DMS79 treated with DMSO at 0.1 percent for 48 hours (cell line): ENCODE measurements at places on chromosomes 6 and 20.

- no peak for DNase-seq
Measured at GRCh38 chr6:169720207-169720855, 4.0 kb downstream of the PHF10 start.

GRCh38 chr6:166104107-166104506, 63.5 kb downstream of the TBXT start:
- DNase-seq = no peak

DNA sequence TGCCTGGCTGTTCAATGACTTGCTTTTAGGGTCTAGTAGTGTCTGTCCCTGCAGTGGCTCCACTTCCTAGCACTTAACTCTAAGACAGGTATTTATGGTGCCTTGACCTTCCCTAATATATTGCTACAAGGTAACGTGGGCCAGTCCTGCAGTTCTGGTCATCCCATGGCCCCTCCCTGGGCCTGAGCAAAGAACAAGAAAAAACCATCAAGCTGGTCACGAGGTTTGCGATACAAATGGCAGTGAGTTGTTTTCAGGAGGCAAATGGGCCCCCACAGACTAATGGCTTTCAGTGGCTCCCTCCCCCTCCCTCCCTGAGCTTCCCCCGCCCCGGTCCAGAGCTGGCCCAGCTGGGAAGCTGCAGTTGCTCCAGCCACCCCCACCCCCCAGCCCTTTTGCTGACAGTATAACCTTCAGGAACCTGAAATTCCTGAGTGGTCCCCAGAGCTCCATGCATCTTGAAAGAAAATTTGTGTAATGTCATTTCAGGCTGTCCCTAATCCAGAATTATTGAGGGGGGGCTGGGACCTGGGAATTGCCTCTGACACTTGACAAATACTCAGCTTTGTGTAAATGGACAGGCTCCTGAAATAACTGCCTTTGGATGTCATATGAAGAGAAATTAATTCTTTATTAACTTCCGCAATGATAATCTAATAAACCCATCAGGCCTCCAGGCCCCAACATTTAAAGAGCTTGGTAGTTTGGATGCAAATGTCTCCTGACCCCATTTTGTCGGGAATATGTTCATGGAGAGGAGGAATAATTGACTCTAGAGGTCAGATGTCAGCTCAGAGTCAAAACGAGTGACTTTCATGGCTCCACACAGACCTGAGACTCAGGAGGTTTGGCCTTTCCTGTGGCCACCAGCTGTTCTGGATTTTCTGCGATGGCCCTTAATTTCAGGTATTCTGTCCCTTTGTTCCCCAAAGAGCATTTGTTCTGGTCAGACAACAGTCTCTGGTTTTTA, 153.2 kb upstream of the TOP1 start:
- DNase-seq = no peak

DNA sequence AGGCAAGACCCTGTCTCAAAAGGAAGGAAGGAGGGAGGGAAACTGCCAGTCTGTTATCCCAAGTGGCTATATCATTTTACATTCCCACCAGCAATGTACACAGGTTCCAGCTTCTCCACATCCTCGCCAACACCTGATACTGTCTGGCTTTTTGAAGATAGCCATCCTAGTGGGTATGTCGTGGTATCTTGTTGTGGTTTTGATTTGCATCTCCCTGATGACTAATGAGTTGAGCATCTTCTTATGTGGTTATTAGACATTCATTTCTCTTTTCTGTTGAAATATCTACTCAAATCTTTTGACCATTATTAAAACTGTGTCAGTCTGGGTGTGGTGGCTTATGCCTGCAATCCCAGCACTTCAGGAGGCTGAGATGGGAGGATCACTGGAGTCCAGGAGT, 47.9 kb upstream of the ARID1B start:
- no peak for DNase-seq

DNA sequence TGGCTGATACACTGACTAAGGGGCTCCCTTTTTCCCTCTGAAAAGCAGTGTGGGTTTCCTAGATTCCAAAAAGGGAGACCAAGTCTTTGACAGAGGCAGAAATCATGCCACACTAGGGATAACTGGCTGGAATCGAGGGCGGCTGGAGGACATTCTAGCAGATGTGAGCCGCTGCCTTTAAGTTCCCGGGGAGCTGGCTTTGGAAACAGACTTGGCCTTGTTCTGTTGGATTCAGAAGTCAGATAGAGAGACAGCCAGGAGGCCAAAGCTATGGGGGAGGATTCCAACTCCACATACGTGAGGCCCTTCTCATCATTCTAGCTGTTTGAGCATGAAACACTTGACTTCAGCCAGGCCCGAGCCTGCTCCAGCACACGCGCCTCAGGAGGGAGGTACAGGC, 109.9 kb upstream of the FOXC1 start:
- DNase-seq = no peak

DNA sequence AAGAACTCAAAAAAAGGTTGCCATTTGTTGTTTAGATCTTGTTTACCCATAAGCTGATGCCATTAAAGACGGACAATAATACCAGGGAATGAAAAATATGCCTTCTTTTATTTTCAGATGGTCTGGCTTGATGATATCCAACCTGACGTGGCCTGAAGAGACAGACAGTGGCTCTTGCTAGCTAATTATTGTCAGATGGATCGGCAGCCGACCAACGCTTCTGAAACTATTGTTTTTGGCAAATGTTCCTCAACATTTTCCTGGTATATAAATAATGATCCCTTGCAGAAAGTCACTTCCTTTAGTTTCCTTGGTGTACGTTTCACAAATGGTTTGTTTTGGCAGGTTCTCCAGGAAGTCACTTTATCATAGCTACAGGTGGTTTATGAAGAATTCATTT, 290.9 kb upstream of the TSHZ2 start:
- DNase-seq = no peak

GRCh38 chr6:128438393-128438792, 82.0 kb downstream of the PTPRK start:
- DNase-seq = peak; percentile 44

DNA sequence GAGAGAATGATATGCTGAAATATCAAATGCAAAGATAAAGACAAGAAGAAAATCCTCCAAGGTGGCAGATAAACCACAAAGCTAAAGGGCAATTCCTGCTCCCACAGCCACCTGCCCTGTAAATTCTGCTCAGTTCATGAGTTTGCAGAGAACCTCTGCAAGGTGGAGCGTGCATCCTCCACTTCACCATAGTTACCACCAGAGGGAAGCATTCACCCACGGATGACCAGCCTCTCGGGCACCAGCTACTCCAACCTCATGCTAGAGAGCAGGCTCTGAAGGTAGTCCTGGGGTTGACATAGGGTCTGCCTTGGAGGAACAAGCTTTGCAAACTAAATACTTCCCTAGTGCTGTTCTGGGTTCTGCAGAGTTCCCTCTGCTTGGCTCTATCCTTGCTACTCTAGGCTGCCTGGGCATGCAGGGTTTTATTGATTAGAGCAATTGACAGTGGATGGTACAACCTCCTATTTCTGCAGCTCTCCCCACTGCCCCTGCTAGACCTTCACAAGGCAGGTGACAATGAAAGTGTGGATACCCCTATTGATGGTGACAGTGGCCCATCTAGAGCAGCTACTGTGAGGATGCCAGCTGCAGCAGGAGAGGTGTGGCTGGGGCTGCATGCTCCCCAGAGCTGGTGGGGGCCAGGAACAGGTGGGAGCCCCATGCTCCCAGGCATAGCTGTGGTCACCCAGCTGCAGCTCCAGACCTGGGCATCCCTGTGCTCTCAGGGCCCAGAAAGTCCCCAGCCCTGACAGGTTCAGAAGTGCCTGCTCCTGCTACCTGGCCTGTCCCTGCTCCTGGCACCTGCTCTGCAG, 51.1 kb downstream of the GGTLC1 start:
- DNase-seq = peak; percentile 1

DNA sequence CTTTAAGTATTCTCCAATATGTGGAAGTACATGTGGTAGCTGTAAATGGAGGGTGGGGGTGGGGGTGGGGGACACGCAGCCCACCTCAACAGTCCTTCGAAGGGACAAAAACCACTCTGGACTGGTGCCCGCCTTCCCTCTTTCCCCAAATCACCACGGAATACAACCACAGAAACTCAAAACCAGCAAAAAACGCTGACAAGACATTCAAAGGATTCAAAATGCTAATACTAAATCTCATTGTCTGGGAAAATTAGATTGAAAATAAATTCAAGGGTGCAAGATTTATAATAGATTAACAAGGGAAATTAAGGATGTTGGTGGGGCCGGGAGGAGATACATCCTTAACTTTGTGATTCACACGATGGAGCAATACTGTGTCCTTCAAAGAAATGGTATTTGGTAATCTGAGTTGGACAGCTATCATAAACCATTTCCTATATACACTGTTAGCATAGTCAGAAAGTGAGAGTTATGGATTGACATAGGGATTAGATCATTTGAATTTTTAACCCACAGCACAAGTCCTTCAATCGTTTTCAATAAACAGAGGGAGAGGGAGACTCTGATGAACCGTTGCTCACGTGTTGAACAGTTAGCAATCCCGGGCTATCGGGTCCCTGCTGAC, 766 bp upstream of the TBC1D22B start:
- DNase-seq = no peak
